Stimulated activated CD8-positive, alpha-beta memory T cell treated with anti-CD3 and anti-CD28 coated beads, Interleukin-15, amount 100 ng/mL, for 4 hours (primary cell): ENCODE measurements at places on chromosomes 16 and 17.

DNA sequence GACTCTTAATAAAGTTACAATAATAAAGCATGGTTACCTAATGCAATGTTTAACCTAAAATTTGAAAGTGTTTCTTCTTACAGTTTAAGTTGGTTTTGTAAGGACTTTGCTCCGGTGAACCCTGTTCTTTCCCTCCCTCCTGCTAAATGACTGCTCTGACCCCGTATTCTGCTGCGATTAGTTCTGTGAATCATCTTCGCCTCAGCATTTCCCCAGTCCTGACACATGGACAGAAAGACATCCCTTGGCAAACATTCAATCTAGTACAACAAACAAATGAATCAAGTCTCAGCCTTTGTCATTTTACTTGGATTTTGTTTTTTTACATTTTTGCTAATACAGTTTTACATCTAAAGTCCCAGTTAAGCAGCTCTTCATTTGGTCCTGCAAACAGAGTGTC lies 15.4 kb downstream of the KCNJ2 start:
- DNase-seq, result no peak

DNA sequence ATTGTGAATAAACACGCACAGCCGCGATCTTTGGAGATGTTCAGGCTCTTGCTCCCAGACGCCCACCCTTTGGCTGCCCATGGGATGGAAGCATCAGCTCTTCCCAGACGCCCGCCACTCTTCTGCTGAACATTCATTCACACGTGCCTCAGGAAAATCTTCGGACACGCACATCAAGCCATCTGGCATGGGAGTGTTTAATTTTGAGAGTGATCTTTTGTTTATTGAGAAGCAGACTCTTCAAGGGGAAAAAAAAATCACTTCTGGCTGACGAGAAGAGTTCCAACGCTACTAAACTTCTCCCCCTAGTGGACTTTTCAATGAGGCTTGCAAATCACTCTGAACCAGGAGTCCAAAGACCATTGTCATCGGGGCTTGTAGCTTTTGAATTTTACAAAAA lies 62.0 kb upstream of the NUDT7 start:
- DNase-seq, result no peak

GRCh38 chr17:68576811-68577496 lies 24.2 kb downstream of the FAM20A start:
- DNase-seq, result no peak

- no peak for DNase-seq
These were observed at the start of gene KRTAP2-3 for GRCh38 chr17:41060052-41060604. TSS of gene KRTAP2-3 (minus strand) at chr17:41060114. CDS start at chr17:41060050, 64 bp downstream.

- no peak for DNase-seq
These were observed 9.2 kb downstream of the KRT33B start for GRCh38 chr17:41360296-41360995.

DNA sequence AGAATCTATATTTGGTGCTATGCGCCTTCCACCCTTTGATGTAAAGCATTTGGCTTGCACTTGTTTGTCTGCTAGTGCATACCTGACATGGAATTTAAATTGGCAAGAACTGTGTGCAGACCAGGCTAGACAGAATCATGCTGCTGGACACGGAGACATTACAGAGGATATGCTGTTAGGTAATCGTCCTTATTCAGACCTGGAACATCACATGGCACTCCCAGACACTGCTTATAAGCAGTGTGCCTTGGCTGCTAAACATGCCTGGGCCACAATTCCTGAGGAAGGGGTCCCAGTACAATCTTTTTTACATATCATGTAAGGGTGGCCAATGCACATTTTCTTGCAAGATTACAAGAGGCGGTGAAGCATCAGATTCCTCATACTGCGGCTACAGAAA lies 6.4 kb downstream of the CD300LD start:
- no peak for DNase-seq

DNA sequence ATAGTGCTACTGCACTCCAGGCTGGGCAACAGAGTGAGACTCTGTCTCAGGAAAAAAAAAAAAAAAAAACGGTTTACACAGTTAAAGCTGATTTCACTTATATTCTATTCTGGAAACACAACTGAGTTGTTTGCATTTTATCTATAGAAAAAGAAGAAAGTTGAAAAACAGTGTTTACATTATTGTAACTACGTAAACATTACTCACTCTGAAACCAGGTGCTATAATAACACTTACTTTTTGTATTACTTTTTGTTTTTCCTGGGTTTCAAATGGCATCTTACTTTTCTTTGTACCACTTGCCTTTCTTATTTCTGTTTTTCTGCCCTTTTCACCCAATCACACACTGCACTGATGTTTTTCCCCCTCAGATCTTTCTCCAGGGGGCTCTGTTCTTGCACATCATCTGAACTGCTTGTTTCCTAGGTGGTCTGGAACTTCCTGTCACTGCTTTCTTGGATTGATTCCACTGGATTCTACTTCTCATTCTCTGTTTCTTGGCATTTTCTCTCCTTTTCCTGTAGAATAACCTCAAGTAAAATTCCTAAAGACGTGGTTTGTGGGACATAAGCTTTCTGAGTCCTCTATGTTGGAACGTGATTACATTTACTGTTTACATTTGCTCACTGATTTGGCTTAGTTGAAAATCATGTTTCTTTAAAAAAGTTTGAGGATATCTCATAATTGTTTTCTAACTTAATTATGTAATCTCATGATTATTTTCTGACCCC lies 142.1 kb downstream of the HS3ST3B1 start:
- no peak for DNase-seq

- no peak for DNase-seq
These were observed 12.0 kb downstream of the PGS1 start for GRCh38 chr17:78390241-78391050.

GRCh38 chr17:27860971-27861664 lies 32.0 kb downstream of the LYRM9 start:
- no peak for DNase-seq

- no peak for DNase-seq
These were observed 279.0 kb downstream of the SLC39A11 start for GRCh38 chr17:72813481-72813880.

DNA sequence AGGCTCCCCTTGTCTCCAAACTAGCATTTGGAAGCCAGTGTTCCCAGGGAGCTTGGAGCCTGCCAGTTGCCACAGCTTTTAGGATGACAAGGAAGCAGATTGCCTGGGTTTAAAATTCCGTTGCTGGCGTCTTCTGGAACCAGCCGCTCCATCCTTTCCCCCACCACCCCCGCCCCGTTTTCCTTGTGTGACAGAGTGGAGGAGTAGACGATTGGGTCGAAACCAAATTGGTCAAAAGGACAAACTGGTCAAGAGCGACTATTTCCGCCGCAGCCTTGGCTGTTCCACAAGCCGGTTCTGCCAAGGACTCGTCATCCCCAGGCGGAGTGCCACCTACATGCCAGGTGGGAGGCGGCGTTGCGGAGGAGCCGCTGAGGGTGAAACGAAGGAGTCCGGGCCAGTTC lies 91.1 kb downstream of the RPA1 start:
- DNase-seq, result no peak

- no peak for DNase-seq
These were observed 24.8 kb upstream of the SLC25A19 start for GRCh38 chr17:75313941-75314551.

DNA sequence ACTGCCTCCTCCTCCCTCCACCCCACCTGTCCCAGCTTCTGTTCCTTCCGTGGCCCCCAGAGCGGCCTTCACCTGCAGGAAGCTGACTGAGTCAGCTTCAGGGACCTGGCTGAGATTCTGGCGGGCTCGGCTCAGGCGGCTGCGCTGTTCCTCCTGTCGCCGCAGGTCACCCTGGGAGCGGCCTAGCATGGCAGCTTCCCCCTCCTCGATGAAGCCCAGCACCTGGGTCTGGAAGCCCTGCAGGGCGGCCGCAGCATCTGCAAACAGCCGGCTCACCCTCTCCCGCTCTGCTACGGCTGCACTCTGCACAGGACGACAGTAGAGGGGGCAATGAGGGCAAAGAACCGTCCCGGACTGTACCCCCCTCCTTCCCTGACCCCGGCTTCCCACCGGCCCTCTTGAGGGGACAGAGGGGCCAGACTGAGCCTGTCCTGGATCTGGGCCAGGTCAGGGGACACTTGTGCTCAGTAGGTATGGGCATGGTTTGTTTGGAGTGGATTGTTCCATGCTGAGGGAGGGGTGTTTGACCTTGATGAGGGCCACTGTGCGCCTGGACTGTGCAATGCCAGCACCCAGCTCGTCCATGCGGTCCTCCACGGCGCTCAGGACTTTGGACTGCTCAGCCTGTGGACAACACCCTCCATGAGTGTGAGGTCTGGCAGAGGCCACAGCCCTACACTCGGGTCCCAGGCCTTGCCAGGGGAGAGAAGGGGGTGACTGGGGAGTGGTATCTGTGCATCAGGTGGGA lies 2.0 kb downstream of the TRIM47 start:
- peak; percentile 40 for DNase-seq

DNA sequence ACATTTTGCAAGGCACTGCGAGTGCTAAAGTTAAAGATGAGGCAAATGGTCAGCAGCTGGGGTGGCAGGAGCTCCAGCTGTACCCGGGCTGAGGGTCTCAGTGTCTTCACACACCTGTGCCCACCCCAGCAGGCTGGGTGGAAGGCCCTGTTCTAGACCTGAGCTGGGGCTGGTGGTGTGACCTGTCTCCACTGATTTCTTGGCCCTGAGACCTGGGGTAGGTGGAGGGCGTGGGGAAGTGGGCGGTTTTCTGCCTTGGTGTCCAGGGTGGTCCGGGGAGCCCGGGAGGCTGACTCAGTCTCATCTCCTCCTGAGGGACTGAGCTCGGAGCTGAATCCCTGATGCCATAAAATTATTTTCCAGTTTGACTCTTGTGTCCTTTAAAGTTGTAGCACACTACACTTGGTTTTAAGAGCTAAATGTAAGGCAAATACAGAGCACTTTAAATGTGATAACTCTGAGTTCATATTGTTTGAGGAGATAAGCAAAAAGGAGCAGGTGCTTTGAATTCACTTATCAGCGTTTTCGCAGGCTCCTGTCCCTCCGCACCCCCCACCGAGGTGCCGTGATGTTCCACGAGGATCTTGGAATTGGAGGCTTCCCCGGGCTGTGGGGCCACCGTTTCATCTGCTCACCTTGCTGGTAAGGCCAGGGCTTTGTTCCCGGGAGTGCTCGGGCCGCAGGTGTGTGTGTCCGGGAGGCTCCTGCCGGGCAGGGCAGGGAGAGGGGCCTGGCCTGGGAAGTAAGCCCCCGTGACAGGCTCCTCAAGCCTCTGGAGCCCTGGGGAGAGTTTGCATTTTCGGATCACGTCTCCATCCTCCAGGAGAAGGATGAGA lies 117.0 kb downstream of the AATF start:
- DNase-seq, result no peak

DNA sequence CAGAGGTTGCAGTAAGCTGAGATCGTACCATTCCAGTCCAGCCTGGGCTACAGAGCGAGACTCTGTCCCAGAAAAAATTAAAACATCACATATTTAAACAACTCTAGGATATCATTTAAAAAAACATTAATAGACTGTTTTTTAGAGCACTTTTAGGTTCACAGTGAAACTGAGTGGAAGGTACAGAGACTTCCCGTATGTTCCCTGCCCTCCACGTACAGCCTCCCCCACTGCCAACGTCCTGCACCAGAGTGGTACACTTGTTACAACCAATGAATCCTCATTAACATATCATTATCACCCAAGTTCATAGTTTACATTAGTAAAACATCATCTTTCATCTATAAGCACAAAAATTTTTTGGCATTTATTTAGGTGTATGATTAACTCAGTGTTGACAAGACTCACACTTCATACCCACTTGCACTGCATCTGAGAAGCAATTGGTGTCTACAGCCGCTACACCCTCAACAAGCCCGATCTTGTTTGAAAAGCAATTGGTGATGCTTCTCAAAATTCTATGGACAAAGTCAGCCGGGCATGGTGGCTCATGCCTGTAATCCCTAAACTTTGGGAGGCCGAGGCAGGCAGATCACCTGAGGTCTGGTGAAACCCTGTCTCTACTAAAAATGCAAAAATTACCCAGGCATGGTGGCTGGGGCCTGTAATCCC lies 39.9 kb upstream of the STH start:
- DNase-seq, result no peak

- DNase-seq, result no peak
These were observed 1.7 kb downstream of the IL4R start for GRCh38 chr16:27315333-27316037.

- DNase-seq, result no peak
These were observed 99.5 kb downstream of the MYO1D start for GRCh38 chr17:32777436-32777835.

DNA sequence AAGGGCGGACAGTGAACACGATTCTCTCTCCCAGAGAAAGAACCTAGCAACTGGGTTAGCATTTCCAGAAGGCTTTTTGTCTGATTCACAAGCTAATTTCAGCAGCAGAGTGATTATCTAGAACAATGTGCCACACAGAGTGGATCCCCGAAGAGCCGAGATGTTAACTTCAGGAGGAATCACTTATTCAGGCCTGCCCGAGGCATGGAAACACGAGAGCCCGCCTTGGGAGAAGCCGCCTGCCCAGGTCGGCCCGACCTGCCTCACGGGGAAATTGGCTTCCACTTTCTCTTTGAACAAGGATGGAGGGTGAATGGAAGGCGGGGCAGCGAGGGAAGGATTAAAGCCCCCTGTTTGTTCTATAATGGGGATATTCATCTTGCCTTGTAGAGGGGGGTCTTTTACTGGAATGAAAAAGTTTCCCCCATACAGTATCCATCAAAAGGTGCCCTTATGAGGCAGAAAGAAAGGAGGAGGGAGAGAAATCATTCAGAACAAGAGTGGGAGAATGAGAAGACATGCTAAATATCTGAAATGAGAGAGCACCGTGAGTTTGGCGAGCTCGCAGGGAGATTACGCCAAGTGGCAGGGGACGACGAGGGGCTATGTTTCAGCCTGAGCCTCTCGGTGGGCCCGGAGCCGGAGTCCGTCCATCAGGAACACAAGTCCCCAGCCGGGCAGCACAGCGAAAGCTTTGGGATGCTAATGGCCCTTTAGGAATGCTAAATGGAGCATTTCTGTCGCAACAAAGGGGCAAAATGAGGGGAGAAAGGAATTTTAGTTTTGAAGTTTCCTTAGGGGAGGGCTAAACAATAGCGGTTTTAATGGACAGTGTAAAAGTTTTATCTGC lies 33.0 kb downstream of the NTN1 start:
- no peak for DNase-seq

DNA sequence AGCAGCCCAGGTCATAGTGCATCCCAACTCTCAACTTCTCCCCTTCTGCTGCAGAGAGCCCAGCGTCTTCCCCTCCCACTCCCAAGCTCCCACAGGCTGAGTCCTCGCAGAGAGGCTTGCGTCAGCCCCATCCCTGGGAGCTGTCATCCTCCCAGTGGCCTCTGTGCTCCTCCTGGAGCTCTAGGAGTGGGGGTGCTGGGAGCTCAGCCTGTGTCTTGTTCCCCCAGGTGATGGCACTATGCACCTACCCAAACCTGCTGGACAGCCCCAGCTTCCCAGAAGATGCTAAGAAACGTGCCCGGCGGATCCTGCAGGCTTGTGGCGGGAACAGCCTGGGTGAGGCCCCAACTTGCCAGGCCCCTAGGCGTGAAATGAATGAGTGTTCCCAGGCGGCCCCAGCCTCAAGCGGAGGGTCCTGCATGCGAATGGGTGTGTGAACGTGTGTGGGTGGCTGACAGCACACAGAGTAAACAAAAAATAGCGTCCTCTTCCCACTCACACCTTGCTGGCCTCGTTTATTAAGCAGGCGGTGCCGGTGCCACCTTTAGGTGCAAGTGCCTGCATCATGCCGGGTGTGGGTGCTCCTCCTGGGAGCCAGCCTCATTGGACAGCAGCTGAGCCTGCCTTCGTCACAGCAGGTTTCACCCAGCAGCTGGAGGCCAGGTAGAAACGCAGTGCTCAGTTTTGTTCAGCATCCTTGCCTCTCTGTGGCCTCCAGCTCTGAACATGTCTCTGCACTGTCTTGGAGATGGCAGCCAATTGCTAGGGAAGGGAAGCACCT lies 16.5 kb downstream of the GPT2 start:
- DNase-seq, result no peak
